Activated CD4-positive, alpha-beta T cell treated with anti-CD3 and anti-CD28 coated beads for 4 hours (primary cell): ENCODE measurements at places on chromosomes 4 and X.

- no peak for DNase-seq
Measured at GRCh38 chrX:40871385-40872082, 136.2 kb upstream of the MED14 start.

DNA sequence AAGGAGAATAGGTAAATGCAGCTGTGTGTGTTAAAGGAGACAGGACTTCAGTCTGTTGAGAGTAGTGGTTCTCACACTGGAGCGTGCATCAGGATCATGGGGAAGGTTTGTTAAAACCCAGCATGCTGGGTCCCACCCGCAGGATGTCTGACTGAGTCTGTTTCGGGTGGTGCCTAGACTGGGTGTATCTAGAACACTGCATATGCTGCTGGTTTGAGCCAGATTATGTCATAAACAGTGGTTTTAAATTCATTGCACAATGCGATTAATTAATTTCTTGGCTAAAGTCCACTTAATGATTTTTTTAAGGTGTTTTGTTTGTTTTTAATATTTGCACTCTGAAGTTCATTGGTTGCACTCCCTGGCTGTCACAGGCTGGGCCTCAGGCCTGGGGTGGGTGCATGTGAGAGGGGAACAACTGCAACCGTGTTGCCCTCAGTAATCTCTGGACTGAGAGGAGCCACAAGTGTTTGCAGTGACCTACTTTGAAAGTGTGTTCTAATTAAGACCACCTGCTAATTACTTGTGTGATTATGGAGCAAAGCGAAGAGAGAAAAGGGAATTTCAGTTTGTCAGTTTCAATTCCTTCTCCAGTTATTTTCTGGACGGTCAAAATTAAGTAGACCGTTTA, 8.3 kb downstream of the HCCS start:
- DNase-seq = no peak

GRCh38 chr4:153507310-153508073, 41.3 kb downstream of the TMEM131L start:
- no peak for DNase-seq

- no peak for DNase-seq
Measured at GRCh38 chrX:134797390-134797700, 139.1 kb upstream of the PLAC1 start.

DNA sequence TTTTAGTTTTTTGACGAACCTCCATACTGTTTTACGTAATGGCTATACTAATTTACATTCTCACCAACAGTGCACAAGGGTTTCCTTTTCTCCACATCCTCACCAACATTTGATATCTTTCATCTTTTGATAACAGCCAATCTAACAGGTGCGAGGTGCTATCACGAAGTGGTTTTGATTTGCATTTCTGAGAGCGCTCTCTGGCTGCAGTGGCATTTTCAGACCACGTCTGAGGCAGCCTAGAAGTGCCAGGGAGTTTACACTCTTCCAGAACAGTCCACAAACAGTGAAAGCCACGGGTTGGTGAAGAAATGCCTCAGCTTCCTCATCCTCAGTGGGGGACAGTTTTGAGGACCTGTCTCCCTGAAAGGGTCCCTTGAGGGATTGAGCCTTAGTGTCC, 471.0 kb downstream of the BCOR start:
- DNase-seq = no peak

GRCh38 chr4:151538963-151539362, 130.0 kb downstream of the FHIP1A start:
- DNase-seq = no peak

DNA sequence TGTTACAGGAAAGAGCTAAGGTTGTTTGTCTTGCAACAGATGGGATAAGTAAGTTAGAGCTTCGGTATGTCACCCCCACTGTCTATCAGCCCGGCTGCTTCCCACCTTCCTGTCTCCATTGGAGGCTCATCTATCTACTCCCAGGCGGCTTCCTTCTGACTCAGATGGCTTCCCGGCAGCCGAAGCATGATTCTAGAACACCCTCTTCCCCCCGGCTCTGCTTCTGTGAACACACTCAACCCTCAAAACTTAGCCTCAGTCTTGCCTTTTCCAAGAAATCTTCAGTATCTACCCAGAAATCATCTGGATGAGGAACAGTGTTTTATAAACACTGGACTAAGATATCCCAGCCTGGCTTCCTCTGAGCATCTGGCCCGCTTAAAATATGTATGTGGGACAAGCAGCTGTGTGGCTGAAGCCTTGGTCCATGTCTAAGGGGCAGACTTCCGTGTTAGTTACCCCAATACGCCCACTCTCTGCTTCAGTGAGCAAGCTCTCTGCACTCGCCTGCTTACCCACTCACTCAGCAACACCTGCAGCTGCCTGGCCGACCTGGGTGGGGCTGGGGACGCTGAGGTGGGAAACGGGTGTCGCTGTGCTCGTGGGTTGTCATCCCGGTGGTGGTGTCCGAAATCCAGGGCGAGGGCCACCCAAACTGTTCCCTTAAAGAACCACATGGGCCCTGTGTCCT, 12.0 kb upstream of the SLC2A9 start:
- no peak for DNase-seq

DNA sequence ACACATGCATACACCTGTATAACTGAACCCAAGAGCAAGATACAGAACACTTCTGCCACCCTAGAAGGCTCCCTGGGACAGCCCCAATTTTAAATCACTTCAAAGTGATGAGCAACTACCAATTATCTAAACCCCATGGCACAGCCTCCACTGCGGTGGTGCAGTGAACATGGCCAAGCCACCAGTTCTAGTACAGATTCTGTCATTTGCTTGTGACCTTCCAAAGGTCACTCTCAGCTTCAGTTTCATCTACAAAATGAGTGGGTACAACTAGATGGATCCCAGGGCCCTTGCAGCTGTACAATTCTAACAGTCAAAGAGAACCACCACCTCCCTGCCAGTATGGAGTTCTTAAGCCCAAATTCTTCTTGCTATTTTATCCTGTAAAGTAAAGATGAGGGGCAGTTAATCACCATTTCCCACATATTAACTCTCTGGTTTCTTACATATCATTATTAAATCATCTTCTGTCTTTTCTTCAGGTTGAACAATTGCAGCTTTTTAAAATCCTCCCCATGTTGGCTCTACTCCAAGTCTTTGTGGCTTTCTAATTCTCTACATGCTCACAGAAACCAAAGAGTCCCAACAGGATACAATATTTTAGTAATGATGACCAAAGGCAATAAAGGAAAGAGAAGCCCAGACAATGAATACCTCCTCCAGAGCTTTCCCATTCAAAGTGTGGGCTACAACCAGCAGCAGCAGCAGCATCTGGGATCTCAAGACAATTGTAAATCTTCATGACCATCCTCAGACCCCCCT, 39.0 kb upstream of the GPM6B start:
- DNase-seq = no peak

- no peak for DNase-seq
Measured at GRCh38 chrX:141945426-141945825, 41.7 kb downstream of the MAGEC1 start.

- DNase-seq = no peak
Measured at GRCh38 chr4:137621056-137621455, 88.8 kb upstream of the PCDH18 start.

DNA sequence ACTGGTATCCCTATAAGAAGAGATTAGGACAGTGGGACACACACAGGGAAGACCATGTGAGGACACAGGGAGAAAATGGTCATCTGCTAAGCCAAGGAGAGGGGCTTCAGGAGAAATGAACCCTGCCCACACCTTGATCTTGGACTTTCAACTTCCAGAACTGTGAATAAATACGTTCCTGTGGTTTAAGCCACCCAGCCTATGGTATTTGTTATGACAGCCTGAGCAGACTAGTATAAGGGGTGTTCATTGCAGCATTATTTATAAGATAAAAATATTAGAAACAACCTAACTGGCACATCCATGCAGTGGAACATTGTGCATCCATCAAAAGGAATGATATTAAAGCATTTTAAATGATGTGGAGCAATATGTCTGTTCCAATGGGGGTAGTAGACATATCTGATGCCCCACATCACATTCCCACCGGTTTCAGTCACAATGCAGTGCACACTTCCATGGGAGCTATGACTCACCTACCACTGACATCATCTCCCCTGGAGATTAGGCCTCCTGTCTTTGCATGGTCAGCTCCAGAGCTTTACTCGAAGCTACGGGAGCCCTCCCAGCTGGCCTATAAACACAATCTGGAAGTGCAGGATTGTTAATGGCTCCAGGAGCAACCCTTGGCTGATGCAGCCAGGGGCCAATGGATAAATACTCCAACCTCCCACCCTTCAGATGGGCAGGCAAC, 38.9 kb upstream of the MAMLD1 start:
- DNase-seq = no peak

GRCh38 chr4:129371065-129371464, 275.1 kb downstream of the C4orf33 start:
- DNase-seq = no peak

DNA sequence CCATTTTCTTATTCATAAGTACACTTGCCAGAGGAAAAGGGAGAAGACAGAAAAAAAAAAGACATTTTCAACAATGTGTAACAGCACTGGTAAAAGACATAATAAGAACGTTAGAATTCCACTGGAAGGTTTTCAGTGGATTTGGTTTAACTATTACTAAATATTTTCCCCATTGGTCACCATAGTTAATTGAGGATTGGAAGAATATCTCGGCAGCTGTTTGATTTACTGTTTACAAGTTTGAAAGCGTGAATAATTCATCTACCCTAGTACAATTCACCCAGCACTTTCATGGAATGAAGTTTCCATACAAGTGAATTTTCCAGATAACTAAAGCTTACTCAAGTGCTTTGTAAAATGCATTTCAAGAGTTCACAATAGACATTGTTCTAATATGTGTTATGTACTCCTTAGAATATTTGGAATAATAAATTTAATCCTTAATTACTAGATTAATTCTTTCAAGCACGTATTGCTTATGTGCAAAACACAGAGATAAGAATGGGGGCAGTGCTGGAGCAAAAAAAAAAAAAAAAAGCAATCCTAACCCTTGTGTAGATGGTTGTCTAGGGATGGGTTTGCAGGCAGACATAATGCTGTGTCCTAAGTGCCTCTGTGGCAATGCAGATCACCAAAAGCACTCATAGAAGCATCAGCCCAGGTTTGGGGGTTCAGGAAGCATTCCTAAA, 57.1 kb downstream of the ENPEP start:
- DNase-seq = no peak

DNA sequence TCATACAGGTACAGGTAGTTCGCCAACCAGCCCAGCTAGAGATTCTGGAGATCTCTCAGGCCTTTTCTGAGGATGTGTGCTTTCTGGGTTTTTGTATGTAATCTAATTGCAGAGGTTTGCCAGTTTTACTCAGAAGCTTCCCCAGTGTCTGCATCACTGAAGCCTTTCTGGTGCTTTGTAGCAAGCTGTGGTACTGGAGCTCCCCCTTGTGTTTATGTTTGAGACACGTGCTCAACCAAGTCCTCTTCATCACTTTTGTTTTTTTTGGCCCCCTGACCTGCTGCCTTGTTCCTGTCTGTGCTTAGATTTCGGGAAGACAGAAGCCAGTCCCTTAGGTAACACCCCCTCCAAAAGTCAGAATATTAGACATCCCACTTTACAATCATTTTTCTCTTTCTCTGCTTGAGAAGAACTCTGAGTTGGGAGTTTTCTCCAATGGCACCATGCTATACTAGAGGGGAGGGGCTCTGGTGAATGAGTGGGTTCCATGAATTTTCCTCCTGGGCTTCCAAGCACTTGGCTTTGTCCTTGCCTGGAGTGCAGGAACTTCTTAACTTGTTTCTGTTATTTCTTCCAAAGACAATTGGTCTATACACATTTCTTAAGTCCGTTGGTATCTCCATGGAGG, 128.4 kb upstream of the TBC1D9 start:
- peak; percentile 1 for DNase-seq

GRCh38 chr4:6435010-6435409, 37.4 kb downstream of the PPP2R2C start:
- no peak for DNase-seq
